GM20000 (cell line): ENCODE measurements at places on chromosomes 5 and 9.

DNA sequence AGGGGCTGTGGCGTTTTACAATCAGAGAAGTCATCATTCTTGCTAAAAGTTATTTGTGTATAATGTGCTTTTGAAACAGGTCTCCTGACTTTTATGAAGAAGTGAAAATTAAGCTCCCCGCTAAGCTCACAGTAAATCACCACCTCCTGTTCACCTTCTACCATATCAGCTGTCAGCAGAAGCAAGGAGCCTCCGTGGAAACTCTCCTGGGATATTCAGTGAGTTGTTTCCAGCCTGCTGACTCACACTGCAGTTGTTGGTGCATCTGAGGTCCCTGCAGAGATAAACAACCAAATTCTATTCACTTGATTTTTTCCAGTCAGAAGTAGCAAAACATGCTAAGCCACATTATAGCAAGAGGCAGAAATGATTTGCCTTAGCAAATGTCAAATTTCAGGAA, 156.7 kb downstream of the DOCK8 start:
- no peak for DNase-seq

DNA sequence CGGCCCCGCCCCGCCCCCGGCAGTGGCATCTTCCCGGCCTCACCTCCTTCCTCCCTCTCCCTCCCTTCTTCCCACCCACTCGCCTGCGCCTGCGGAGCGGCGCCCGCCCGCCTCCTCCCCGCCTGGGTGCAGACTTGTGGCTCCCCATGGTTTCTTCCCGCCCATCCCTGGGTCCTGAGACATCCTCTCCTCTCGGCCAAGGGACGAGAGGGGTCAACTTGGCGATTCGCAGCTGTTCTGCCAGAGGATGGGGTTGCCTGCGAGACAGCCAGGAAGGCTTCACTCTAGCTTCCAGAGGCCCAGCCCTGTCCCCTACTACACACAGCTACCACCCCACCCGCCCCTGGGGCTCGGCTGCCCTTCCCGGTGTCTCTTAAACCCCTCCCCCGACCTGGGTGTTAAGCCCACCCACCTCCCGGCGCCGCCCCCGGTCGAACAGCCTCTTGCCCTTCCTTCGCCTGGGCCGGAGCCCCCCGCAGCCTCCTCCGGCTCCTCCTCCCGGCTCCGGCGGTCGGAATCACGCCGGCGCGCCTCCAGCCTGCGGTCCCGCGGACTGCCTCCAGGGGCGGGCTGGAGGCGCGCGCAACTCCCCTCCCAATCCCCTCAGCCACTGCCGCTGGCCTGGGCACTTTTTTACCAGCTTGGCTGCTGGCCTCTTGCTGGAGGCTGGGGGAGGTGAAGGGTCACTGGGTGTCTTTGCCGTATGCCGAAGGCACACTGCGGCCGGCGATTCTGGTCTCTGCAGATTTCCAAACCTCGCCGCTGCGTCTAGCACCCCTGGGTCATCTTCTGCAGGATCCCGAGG, 1.9 kb downstream of the JADE2 start:
- DNase-seq = peak; percentile 90

DNA sequence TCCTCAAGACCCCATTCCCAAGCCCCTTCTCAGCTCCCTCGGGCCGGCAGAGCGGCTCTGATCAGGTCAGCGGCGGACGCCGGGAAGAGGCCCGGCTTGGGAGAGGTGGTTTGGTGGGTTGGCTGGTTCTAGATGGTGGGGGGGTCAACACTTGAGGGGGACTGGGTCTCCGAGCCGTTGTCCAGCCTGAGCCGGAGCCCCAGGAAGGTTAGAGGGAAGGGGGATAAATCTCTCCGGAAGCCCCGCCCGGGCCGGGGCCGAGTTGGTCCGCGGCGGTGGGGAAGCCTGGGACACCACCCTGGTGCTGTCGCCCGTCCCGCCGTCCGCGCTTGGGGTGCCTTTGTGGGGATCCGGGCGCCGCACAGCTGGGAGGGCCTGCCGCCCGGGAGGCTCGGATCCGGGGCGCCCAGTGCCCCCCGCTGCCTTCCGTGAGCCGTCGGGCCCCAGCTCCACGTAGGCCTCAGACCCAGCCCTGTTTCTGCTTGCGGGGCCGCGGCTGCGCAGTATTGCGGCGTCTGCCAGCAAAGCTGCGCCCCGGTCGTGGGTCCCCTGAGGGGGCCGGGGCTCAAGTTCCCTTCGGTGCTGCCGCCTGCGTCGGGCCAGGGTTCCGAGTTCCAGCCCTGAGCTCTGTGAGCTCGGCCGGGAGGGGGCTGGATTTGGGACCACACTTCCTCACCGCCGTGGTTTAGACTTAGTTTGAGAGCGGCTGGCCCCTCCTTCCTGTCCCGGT, 542 bp upstream of the TRIM52 start:
- DNase-seq = peak; percentile 75

DNA sequence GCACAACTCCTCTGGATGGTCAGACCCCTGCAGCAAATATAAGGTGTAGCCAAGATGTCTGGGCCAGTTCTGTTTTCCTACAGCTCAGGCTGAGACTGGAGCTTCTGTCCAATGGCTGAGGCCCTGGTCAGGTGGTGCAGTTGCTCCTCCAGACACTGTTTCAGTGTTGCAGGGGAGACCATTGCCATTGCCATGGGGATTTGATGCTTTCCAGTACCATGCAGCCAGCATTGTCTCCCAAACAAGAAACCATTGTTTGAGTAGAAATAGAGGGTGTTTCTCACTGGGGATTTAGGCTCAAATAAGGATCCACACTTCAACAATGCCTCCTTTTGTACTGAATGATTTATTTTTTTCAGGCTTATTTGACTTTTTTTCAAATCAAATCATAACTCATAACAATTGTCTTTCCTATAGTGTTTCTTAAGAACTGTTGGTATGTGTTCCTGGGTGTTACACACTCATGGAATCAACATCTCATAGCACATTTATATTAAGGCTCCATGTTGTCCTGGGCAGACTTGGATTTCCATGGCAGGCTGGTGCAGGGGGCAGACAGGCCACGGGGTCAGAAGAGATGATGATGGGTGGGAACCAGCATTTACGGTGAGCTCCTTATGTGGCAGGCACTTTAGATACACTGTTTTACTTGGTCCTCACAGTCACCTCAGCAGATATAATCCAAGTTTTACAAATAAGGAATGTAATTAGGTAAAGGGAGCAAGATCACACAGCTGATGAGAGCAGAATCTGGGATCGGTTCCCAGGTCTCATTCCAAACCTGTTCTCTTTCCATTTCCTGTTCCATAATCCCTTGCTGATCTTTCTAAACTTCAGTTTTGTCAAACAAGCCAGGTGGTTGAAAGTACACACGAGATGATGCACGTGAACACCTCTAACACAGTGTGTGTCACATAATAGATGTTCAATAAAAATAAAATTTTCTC, 95.9 kb upstream of the GNAQ start:
- DNase-seq = no peak

DNA sequence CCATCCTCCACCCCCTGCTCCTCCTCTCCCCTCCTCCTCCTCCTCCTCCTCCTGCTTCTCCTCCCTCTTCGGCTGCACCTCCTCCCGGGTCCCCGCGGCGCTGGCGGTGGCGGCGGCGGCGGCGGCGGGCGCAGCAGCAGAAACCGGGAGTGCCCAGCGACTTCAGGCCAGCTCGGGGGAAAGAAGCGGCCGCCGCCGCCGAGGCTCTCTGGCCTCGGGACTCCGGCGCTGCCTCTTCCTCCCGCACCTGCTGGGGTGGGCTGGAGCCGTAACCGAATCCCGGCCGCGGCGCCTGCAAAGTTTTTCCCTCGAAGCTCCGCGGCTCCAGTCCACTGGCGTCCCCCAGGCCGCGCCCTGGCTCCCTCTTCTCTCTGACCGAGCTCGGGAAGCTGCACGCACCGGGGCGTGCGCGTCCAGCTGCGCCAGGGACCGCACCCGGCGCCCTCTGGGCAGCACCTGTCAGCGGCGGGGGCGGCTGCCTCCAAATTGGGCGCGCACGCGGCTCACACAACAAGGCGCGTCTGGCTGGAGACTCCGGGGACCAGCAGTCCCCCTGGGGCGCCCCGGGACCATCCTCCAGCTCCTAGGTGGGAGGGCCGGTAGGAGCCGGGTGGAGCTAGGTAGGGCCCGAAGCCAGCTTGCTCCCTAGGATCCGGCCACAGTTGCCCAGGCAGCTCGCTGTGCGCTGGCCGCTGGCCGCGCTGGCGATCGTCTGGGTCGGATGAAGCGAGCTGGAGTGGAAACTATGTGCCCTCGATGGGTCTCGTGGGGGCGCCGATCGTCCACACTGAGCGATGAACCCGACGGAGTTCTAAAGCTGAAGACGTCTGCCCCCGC, at the start of gene MCTP1:
TSS of gene MCTP1 (minus strand) at position 523 of the 837 bp plus-strand sequence.
- peak; percentile 55 for DNase-seq

DNA sequence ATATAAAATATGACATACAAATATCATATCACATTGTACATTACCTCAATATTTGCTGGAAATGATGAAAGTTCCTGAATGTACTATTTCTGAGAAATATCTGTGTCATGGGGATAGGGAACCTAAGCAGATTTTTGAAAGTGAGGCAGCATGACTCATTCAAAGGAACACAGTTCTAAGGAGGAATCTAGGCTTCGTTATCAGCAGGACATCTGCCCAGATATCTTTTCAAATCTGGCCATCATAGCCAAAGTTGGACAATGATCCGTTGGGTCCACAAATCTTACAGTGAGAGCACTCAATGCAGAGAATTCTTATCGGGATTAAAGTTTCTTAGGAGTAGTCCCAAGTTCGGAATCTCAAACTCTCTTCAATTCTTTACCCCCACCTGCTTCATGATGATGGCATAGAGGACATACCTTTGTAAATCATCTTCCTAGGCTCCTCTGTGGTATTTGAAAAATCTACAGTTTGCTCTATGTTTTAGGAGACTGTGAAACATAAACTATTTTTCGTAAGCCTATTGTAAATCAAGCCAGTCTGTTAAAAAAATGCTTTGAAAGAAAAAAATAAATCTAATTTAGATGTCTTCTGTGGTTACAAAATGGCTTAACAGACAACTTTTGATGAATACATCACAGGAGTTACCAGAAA, 29.4 kb upstream of the ALDH1A1 start:
- no peak for DNase-seq

DNA sequence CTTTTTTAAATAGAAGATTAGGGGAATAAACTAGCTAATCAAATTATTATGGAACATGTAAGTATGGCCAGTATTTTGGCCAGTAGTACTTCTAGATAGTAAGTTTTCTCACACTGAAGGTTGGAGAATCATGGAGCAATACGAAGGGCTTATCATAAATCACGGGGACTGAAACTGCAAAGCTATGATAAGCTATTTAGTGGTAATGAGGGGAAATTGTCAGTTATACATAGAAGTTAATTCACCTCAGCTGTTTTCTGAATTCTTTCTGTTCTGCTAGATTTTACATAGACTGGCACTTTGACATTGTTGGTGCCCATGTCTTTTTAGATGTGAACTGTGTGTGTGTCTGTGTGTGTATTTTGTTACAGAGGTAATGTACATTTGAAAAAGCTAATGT, 34.5 kb upstream of the FAM151B start:
- DNase-seq = no peak

GRCh38 chr9:70533492-70533891, 119.0 kb upstream of the KLF9 start:
- DNase-seq = no peak

GRCh38 chr9:29556317-29556716, 1983.0 kb upstream of the C9orf72 start:
- no peak for DNase-seq

GRCh38 chr5:174916227-174916626, 191.8 kb downstream of the MSX2 start:
- DNase-seq = no peak

DNA sequence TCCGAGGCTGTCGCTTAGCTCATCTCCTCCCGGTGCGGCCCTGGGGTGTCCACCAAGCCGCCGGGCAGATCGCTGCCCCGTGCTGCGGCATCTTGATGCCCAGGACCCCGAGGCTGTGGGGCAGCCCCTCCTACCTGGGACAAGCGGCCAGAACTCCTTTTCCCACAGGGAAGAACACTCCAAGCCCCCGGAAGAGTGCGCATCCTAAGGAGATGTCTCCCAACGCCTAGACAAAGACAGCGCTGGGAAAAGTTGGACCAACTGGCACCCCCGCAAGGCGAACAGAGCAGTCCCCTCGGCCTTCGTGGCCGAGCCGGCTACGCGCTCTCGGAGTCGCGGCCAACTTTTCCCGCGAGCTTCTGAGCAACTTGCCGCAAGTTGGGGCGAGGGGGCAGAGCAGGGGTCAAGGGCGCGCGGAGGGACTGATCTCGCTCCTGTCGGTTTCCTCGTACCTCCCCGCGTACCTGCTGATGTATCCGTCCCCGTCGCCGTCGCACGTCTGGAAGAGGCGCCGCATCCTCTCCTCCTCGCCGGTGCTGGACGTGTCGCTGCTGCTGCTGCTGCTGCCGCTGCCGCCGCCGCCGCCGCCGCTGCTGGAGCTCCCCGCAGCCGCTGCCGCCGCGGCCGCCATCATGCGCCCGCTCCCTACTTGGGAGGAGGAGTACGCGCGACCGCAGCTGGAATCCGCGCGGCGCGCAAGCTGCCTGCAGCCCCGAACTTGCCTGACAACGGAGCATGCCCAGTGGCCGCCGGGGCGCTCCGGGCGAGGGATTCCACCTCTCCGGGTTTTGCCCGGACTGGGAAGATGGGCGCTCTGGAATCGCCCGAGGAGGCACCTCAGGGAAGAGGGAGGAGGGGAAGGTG, at the start of gene MCC:
TSS of gene MCC (minus strand) at position 673 of the 864 bp plus-strand sequence.
- DNase-seq = peak; percentile 51

GRCh38 chr9:132768932-132769905, 99.0 kb downstream of the GTF3C4 start:
- peak; percentile 80 for DNase-seq

DNA sequence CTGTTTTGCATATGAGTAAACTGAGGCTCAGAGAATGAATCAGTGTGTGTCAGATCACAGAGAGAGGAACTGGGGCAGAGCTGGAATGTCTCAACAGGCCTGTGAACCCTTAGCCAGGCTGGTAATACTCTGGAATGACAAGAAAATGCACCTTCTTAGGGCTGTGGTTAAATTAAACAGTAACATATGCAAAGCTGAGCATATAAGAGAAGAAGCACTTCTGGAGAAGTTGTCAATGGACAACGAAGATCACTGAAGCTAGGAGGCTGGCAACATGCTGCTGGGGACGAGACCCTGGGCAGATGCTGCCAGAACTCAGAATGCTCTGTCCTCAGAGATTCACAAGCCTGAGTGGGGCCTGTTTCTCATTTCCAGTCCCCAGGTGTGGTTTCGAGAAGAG, 64.6 kb upstream of the EPB41L4B start:
- no peak for DNase-seq

DNA sequence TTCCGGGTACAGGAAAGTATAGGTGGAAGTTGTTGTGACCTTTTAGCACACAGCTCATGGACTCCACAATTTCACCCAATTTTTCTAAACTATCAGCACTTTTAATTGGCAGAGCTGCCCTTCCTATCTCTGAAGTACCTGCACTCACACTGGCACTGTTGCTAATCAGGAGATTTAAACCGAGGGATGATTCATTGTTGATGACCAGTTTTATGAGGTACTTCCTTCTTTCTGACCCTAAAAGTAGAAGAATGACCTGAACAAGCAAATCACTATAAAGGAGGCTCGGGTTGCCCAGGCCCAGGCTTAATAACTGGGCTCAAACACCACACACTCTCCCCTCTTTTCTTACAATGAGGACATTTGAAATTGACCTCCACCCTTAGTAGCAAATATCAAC, 105.9 kb downstream of the KCNN2 start:
- no peak for DNase-seq
